ENCODE measurements at places on chromosomes 5 and 9.

- DNase-seq: peak; percentile 74
Measured at GRCh38 chr9:19162956-19163355, 35.7 kb upstream of the PLIN2 start.

GRCh38 chr5:174045470-174046025 is at the start of gene NSG2:
NSG2 (plus strand) TSS chr5:174045706; CDS start chr5:174046756, 1,050 bp downstream.
- peak; percentile 73 for DNase-seq

DNA sequence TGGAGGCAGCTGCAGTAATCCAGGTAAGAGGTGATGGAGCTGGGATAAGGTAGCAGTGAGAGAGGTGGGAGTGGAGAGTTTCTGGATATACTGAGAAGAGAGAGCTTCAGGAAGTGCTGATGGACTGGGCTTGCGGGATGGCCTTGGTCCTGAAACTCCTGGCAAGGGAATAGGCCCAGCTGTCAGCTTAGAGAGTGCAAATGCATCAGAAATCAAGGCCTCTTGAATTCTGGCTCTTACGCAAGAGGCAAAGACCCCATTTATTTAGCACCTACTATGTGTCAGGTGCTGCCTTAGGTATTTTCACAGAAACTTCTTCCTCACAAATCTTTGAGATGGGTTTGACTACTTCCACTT is 227.2 kb upstream of the MAP3K1 start:
- DNase-seq: no peak

- no peak for DNase-seq
Measured at GRCh38 chr9:128972956-128973355, 25.5 kb downstream of the NUP188 start.

DNA sequence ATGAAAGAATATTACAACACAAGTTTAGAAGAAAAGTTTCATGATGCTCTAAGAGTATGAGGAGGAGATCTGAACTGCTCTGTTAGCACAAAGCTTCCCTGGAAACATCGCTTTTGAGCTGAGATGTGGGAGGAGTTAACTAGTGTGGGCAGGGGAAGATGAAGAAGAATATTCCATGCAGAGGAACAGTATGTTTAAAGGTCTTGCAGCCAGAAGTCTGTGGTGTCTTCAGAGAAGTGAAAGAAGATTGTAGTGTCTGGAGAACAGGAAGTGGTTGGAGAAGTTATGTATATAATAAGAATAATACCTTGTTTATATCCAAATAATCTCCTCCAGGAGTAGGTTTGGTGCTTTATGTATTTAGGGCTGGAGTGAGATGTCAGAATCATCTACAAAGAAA is 406.7 kb downstream of the MAN2A1 start:
- peak; percentile 72 for DNase-seq

- no peak for DNase-seq
Measured at GRCh38 chr5:179362355-179362754, 17.1 kb upstream of the ADAMTS2 start.

- DNase-seq: no peak
Measured at GRCh38 chr5:141411575-141411974, 1.2 kb upstream of the PCDHGA10 start.

DNA sequence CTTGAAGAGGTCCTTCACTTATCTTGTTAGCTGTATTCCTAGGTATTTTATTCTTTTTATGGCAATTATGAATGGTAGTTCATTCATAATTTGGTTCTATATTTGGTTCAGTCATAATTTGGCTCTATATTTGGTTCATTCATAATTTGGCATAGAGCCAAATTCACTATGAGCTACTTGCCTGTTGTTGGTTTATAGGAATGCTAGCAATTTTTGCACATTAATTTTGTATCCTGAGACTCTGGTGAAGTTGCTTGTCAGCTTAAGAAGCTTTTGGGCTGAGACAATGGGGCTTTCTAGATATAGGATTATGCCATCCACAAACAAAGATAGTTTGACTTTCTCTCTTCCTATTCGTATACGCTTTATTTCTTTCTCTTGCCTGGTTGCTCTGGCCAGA is 142.2 kb downstream of the PLCXD3 start:
- no peak for DNase-seq

- no peak for DNase-seq
Measured at GRCh38 chr5:75046366-75047142, 5.8 kb downstream of the GCNT4 start.

- DNase-seq: no peak
Measured at GRCh38 chr5:148394587-148395019, 10.8 kb downstream of the FBXO38 start.

- no peak for DNase-seq
Measured at GRCh38 chr5:80987078-80987766, 27.1 kb downstream of the RASGRF2 start.

GRCh38 chr5:71821029-71821428 is 102.0 kb downstream of the CARTPT start:
- DNase-seq: no peak

- no peak for DNase-seq
Measured at GRCh38 chr5:139414581-139415130, 10.8 kb upstream of the SPATA24 start.

DNA sequence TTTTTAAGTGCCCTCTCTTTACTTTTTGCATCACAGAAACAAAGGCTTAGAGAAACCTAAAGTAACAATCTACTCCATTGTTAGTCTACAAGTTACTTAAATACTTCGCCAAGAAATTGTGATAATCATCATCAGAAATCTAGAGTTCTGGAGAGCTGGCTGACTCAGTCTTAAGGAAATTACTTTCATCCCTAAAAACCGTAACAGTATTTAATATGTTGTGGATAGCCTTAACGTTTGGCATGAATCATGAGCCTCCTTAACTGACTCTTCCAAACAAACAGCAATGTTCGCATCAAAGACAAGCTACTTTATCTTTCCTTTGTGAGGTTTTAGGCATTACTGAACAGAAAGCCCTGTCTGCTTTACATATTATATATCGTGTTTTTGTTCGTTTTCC is 128.7 kb downstream of the NIPBL start:
- no peak for DNase-seq

- no peak for DNase-seq
Measured at GRCh38 chr5:172660974-172661373, 19.9 kb downstream of the NEURL1B start.

- no peak for DNase-seq
Measured at GRCh38 chr5:96629774-96630173, 32.4 kb upstream of the CAST start.

GRCh38 chr5:14322437-14323187 is 179.5 kb downstream of the TRIO start:
- no peak for DNase-seq

DNA sequence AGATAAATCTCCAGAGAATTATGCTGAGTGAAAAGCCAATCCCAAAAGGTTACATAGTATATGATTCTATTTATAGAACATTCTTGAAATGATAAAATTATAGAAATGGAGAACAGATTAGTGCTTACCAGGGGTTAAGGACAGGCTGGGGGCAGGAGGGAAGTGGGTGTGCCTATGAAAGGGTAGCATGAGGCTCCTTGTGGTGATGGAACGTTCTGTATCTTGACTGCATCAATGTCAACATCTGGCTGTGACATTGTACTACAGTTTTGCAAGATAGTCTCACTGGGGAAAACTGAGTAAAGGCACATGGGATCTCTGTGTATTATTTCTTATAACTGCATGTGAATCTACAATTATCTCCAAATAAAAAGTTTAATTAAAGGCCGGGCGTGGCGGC is 22.3 kb downstream of the ORM2 start:
- DNase-seq: no peak

- peak; percentile 17 for DNase-seq
Measured at GRCh38 chr5:138438724-138439476, at the start of gene REEP2. REEP2 (plus strand) TSS chr5:138439057; CDS start chr5:138439209, 152 bp downstream.

- peak; percentile 5 for DNase-seq
Measured at GRCh38 chr5:149434162-149435014, 55.3 kb upstream of the IL17B start.

- no peak for DNase-seq
Measured at GRCh38 chr5:123814801-123815470, 303.0 kb downstream of the CSNK1G3 start.

- DNase-seq: no peak
Measured at GRCh38 chr5:172243302-172243701, 40.3 kb downstream of the UBTD2 start.

DNA sequence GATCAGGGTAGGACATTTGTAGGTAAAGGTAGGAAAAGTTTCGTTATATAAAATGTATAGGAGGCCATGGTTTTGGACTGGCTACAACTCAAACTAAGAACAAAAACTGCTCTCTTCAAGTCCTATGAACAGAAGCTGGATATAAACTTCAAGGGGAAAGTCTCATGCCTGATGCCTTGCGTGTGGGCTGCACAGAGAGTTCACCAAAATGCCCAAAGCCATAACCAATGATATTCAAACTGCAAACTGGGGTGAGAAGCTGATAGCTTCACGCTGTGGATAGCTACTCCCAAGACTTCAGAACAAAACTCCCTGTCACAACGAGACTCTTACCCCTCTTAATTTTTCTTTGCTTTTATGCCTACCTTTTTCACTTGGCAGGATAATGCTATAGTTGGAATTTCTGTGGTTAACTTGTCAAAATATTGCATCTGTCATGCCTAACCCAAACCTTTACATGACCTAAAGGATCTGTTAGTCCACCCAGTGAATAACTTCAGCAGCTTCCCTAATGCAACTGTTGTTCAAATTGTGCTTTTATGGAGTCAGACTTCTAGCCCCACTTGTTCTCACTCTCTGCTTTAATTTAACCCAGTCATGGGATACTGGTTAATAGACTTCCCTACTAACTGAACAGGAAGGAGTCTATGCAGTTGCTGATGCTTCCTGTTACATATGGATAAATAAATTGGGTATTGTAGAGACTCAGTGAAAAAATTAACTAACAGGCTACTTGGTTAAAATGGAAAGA is 71.9 kb downstream of the SFXN1 start:
- no peak for DNase-seq

- DNase-seq: no peak
Measured at GRCh38 chr9:4292781-4293180, 7.1 kb downstream of the GLIS3 start.

- DNase-seq: no peak
Measured at GRCh38 chr5:92337772-92338234, 954.7 kb upstream of the ARRDC3 start.

DNA sequence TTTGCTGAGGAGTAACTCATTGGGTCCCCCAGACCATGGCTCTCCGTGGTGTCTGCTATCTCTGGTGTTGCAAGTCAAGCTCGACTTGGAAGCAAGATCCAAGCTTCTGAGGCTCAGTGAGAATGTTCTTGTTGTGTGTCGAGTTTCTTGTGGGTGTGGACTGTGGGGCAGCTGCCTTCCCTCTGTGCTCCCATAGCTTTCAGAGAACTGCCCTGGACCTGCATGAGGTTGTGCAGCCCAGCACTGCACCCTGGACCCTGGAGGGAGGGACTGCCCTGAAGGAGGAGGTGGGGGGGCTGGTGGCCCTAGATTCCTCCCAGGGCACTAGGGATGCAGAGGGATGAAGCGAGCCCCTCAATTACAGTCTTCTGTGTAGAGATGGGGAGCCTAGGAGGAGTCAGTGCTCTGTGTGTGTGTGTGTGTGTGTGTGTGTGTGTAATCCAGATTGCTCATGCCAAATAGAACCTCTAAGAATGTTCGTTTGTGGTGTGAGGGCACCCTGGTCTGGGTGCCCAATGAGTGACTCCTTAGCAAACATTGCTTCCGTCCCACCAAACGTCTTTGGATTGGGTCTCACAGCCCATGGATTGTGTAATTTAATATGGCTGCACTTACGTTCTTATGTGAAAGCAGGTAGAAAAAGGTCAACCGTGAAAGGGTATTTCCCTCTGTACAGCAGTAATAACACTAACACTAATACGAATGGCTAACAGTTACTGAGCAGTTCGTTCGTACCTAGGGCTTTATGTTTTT is 143.3 kb upstream of the LMX1B start:
- peak; percentile 97 for DNase-seq

DNA sequence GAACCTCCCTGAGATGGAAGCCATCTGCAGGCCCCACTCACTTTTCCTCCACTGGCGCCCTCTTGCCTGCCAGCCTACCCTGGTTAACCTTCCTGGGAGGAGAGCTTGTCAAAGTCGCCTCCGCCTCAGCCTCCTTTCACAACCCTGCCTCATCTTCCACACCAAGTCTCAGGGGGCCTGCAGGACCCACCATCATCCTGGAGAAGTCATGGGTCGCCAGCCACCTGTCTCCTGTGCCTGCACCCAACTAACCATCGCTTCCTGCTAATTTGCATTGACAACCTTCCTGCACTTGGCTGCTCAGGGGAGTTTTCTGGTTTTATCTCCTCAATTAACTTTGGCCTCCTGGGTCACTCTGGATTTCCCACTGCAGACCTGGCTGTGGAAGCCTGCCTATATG is 52.8 kb upstream of the GRHPR start:
- DNase-seq: no peak

GRCh38 chr5:72204946-72205345 is 97.7 kb downstream of the MAP1B start:
- DNase-seq: no peak

DNA sequence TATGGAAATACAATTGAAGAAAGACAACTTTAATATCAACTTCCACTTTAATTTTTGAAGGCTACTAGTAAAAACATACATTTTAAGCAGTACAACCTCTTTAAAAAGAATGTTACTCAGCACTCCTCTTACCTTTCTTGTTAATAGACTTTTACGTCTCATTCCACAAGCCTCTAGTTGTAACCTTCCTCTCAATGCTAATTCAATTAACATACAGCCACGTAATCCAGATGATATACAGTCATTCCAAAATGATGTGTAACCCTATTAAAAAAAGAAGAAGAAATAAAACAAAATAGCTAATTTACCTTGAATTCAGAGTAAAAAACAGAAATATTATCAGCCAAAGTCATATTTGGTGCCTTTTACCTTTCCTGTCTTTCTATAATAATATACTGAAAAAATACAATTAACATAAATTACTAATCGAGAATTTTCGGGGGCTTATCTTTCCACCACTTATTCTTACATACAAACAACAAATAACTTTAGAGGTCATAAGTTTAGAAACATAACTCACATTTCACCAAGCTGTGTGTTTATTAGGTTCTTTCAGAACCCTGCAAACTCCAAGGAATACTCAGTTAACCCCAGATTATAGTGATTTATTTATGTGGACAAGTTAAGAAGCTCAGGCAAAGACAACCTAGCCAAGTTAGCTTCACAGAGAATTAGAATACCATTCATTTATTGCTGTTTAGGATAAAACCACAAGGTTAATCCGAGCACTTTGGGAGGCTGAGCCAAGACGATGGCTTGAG is 30.3 kb downstream of the GOLPH3 start:
- no peak for DNase-seq

- DNase-seq: no peak
Measured at GRCh38 chr5:163094492-163095180, 342.8 kb upstream of the CCNG1 start.

GRCh38 chr9:83379045-83379444 is 159.2 kb downstream of the FRMD3 start:
- DNase-seq: no peak

Data from MV-4-11 (cell line).